Stimulated activated CD4-positive, alpha-beta T cell treated with anti-CD3 and anti-CD28 coated beads, Interleukin-1b, Interleukin-23, amount 100 ng/mL, for 48 hours (primary cell): ENCODE measurements at places on chromosomes 4 and X.

GRCh38 chrX:129360175-129360574, 163.1 kb downstream of the SMARCA1 start:
- peak; percentile 17 for DNase-seq

GRCh38 chr4:185286571-185286970, 77.2 kb downstream of the SNX25 start:
- no peak for DNase-seq

GRCh38 chr4:89837385-89837992, 528 bp upstream of the SNCA start:
- DNase-seq, result no peak

DNA sequence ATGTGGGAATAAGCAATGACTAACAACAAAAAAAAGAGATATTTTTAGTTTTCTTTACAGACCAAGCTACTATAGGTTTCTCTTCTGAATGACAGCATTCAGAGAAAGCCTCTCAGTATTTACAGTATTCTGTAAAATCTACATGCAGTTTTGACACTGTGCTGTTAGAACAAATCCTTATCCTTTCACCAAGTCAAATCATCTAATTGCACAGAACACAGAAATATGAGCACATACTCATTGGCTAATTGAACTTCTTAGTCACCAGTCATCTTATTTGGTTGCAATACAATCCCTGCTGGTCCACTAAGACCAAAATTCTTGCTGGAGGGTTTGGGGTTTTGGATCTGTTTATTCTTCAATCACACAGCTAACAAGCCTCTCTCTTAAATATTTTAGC, 5.7 kb downstream of the ACOT9 start:
- no peak for DNase-seq

GRCh38 chr4:133130171-133130570, 18.9 kb upstream of the PCDH10 start:
- DNase-seq, result no peak

DNA sequence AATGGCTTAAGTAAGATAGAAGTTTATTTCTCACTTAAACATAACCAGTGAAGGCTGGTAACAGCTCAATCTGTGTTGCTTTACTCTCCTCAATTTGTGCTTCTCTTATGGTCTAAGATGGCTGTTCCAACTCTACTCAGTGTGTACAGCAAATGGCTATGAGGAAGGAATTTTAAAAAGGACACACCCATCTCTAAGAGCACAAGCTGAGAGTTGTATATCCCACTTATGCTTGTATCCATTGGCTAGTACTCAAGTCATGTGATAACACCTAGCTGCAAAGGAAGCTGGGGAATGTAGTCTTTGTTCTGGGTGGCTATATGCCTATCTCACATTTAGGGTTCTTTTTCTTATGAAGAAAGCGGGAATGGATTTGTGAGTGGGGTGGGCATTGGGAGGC, 63.3 kb downstream of the GPAT3 start:
- DNase-seq, result no peak

- no peak for DNase-seq
These were observed 64.5 kb upstream of the ANKRD50 start for GRCh38 chr4:124777007-124777406.
